Stimulated activated CD4-positive, alpha-beta T cell treated with anti-CD3 and anti-CD28 coated beads, Interleukin-1b, Interleukin-23, amount 100 ng/mL, for 48 hours (primary cell): ENCODE measurements at places on chromosomes 16 and 17.

- DNase-seq = peak; percentile 73
These were observed 742 bp downstream of the PFN1 start for GRCh38 chr17:4947411-4948165.

DNA sequence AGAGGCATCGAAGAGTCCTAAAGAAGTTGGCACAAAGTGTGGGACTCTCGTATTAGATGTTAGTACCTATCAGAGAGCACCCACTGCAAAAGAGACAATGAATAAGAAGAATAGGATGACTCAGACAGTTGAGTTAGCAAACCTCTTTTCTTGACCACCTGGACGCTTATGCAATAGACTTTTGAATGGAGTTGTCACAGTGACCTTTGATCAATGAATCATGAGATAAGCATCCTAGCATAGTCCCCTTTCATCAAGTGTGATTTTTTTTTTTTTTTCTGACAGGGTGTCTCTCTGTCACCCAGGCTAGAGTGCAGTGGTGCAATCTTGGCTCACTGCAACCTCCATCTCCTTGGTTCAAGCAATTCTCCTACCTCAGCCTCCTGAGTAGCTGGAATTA lies 1417.9 kb upstream of the GOT2 start:
- DNase-seq = no peak

GRCh38 chr16:68049449-68049848 lies 26.4 kb downstream of the DUS2 start:
- DNase-seq = no peak

GRCh38 chr16:2698965-2699750 lies 16.8 kb downstream of the KCTD5 start:
- no peak for DNase-seq

DNA sequence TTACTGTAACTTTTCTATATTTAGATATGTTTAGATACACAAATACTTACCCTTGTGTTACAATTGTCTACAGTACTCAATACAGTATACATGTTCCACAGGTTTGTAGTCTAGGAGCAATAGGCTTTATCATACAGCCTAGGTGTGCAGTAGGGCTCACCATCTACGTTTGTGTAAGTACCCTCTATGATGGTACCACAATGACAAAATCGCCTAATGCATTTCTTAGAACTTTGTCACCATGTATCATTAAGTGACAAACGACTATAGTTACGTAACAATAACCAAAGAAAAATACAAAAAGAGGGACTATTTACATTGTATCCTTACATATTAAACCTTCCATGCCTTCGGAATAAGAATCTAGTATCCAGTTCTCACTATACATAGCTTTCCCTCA lies 8.0 kb downstream of the STAT5B start:
- DNase-seq = no peak

GRCh38 chr17:76088041-76088867 lies 9.3 kb downstream of the ZACN start:
- DNase-seq = no peak

DNA sequence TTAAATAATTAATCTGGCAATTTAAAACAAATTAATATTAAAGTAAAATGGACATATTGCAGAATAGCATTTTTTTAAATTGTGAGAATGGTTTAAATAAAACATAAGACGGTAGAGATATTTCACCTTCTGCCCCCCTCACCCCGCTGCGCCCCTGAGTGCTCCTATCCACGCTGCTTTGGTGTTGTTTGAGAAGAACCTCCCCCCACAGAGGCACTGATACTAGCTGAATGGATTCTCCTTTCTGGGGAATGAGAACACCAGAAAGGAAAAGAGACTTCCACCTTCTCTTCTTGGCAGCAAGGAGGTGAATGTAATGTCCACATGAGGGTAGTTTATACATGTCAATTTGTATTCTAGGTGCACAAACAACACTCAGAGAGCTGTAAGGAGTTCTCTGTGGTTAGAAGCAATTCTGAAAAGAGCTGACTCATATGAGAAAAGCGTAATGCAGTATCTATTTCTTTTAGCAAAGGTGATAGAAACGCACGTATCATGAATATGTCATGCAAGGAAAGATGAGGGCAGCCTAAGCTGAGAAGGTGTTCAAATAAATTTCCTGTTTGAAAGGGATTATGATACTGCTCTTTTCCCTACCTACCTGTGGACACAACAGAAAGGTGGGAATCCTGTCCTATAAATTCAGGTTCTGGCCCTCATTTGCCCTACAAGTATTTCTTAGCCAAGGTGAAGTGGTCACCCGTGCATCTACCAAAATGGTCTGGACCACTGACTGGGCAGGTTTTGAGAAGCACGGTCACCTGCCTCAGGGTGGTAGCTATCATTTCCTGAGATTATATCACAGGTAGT lies 126.9 kb downstream of the PARN start:
- DNase-seq = no peak

DNA sequence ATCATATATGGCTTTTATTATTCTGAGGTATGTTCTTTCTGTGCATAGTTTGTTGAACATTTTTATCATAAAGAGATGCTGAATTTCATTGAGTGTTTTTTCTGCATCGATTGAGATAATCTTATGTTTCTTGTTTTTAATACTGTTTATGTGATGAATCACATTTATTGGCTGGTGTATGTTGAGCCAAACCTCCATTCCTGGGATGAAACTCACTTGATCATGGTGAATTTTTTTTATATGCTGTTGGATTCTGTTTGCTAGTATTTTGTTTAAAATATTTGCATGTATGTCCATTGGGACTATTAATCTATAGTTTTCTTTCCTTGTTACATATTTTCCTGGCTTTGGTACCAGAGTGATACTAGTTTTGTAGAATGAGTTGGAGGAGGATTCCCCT lies 500.2 kb downstream of the CDH11 start:
- no peak for DNase-seq

- DNase-seq = no peak
These were observed 51.1 kb upstream of the CRHR1 start for GRCh38 chr17:45732926-45733505.

GRCh38 chr17:10295728-10296343 lies 77.0 kb downstream of the MYH13 start:
- DNase-seq = peak; percentile 26

DNA sequence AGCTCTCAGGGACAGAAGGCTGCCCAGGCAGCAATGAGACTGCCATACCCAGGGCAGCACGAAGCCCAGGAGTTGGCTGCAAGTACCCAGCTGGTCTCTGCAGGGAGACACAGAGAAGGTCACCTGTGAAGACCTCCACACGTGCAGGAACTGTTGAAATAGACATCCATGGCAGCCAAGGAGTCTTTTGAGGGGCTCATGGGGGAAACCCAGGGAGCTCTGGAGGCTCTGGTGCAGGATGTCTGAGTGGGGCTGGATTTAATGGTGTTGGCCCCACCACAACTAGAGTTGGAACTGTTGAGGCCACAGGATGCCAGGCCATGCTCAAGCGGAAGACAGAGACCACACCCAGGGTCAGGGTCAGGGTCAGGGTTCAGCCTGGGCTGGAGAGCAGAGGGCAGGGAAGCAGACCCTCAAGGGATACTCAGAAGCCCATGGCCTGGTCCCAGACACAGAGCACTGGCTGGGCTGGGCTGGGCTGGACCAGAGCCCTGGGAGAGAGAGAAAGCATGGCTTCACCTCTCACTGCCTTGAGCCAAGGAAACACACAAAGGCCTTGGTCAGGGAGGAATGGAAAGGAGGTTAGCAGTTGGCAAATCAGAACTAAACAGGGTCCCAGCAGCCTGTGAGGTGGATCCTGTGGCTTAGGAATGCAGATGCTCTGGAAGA lies 21.4 kb downstream of the PITPNM3 start:
- DNase-seq = no peak

DNA sequence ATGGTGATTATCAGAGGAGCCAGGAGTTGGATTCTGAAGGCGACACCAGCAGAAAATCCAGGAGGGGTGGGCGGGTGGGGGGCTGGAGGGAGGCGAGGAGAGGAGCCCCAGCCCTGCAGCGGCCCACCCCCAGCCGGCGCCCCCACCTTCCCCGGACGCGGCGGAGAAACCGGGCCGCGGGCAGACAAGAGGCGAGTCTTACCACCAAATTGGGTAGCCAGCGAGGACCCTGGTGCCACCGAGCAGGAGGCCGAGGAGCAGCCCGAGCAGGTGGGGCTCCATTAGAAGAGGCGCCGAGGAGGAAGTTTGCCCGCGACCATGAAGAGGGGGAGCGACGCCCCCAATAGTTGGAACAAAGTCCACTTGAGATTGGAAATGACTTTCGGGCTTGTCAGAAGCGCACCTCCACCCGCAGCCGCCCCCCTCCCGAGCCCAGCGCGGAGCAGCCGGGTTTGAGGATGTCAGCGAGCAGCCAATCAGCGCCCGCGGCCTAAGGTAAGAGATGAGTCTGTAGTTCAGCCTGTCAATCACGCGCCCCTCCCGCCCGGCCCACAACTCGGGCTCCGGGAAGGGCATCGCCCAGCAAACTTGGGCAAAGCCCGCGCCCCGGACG lies at the start of gene WNT3:
TSS of gene WNT3 (minus strand) at position 377 of the 613 bp plus-strand sequence. CDS start at position 282, 95 bp downstream.
- DNase-seq = peak; percentile 44

DNA sequence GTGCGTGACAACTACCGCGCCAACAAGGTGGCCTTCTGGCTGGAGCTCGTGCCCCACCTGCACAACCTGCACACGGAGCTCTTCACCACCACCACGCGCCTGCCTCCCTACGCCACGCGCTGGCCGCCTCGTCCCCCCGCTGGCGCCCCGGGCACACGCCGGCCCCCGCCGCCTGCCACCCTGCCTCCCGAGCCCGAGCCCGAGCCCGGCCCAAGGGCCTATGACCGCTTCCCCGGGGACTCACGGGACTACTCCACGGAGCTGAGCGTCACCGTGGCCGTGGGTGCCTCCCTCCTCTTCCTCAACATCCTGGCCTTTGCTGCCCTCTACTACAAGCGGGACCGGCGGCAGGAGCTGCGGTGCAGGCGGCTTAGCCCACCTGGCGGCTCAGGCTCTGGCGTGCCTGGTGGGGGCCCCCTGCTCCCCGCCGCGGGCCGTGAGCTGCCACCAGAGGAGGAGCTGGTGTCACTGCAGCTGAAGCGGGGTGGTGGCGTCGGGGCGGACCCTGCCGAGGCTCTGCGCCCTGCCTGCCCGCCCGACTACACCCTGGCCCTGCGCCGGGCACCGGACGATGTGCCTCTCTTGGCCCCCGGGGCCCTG lies 3.0 kb upstream of the SPEM1 start:
- DNase-seq = no peak

DNA sequence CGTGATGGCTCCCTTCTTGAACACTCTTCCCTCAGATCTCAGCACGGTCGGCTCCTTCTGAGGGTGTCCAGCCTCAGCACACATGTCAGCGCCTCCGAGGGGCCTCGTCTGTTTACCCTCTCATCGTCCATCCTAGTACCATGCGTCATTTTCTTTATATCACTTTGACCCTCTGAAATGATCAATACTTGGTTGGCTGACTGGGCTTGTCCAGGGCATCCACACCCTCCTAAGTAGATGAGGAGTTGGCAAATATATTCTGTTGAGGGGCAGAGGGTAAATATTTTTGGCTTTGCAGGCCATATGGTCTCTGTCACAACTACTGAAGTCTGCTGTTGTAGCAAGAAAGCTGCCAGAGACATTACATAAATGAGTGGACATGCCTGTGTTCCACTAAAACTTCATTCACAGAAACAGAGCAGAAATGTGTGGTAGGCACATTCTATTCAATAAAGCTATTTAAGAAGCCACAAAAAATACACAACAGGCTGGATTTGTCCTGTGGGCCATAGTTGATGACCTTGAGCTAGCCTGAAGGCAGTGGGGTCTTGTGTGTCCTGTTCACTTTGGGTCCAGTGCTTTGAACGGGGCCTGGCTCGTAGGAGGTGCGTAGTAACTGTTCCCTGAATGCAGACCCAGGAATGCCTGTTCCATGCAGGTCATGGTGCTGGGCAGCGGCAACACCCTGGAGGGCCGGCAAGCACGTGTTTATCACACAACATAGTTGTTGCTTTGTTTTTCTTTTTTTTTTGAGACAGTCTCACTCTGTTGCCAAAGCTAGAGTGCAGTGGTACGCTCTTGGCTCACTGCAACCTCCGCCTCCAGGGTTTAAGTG lies 185.8 kb downstream of the SNX29 start:
- no peak for DNase-seq

DNA sequence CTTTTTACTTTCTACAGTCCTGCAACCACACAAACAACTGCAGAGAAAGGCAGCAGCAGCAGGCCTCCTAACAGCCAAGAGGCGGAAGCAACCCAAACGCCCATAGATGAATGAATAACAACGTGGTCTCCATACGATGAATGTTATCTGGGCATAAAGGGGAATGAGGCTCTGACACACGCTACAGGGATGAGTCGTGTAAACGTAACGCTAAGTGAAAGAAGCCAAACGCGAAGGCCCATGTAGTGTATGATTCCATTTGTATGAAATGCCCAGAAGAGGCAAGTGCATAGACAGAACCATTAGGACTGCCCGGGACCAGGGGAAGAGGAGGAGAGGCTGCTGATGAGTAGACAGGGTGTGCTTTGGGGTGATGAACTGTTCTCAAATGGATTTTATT lies 94.8 kb upstream of the DNAH17 start:
- DNase-seq = no peak

- no peak for DNase-seq
These were observed 9.5 kb downstream of the MTMR4 start for GRCh38 chr17:58504826-58505351.

DNA sequence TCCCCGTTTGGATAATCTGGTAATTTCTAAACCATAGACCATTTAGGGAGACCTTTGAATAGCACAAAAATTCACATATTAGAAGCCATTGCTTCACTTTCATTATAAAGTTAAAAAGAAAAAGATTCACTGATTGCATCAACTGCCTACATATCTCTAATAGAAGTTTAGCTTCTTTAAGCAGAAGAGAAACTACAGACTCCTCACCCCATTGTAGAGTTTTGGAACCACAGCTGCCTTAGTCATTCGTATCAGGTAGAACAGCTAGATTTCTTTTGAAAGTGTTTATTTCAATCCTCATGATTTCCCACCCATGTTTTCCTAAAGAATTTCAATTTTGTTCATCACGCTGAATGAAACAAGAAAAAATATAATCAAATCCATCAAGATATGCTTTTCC lies 144.8 kb downstream of the CDH8 start:
- no peak for DNase-seq

DNA sequence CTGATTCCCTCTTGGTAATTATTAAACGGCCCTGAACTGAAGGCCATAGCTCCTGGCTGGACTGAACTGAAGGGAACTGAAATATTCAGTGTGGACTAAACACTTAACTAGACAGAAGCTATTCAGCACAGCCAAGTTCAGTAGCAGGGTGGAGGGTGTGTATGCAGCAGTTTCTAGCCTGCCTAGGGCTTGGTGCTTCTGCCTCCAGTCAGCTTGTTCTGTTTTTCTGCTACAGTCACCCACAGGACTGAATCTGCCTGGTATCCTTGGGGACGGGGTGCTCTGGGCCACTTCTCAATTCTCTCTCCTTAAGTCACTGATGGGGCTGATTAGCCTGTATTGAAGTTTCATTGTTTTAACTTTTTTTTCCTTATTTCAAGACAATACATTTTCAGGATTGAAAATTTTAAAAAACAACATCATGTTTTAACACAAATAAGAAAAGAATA lies 77.1 kb downstream of the WWP2 start:
- DNase-seq = no peak

- DNase-seq = no peak
These were observed 397.5 kb downstream of the CPPED1 start for GRCh38 chr16:12406158-12406557.

- DNase-seq = no peak
These were observed 32.4 kb upstream of the ENPP7 start for GRCh38 chr17:79698146-79698846.
